A172 (cell line): ENCODE measurements at places on chromosomes 3 and 15. TPM values are rescaled to one million over a fixed set of nuclear protein-coding genes. Genes with fewer than 3 reads are reported as not detected.
A peak's percentile ranks its signal among the peaks of the same experiment; 100 is the strongest.

- no peak for DNase-seq
These were observed 37.2 kb downstream of the TIGIT start for GRCh38 chr3:114331007-114331406.

GRCh38 chr3:45280232-45280631 lies 54.1 kb upstream of the TMEM158 start:
- DNase-seq: no peak

DNA sequence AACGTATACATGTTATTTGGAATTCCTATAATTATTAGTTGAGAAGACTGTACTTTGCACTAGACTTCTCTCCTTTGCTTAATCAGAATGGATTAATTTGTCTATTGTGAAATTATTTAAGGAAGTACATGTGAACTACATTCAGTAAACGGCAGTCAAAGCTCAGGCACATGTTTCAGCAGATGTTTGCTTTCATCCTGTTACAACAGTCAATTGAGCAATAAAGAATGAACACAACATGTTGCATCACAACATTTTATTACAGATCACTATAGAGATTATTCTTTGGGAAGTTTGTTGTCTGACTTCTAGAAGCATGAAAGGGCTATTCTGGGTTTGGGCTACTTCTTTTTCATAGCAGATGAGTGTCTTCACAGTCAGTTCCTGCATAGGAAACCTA lies 39.2 kb downstream of the RAB27A start:
- no peak for DNase-seq

DNA sequence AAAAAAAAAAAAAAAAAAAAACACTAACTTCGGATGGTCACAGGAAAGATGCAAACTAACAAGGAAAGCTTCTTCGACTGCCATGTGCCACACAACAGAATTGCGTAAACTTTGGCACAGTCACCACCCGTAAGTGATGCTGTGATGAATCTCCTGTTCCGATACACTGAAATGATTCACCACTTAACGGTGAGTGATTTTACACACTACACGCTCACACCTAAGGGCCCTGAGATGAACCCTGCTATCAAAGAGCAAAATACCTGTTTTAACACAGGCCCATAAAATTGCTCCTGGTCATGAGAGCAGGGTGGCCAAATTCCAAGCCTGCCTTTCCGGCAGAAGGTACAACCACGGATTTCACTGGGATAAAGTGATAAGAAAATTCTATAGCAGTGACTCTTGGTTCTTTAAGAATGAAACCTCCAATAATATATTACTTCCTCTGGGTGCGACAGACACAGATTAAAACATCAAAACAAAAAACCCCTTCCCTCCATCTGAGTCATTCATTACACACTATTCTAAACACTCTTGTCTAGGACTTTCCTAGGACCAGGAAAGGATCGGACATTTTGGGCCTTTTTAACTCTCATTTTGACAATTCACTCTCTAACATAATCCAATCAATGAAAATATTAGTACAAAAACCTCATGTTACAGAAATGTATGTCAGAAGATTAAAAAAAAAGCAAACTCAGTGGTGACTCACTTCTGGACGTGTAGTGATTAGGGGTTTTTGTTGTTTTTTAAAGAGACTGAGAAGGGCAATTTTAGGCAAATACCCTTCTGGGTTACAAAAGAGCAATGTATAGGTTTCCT lies 28.3 kb downstream of the LRIG1 start:
- DNase-seq: peak; percentile 87

DNA sequence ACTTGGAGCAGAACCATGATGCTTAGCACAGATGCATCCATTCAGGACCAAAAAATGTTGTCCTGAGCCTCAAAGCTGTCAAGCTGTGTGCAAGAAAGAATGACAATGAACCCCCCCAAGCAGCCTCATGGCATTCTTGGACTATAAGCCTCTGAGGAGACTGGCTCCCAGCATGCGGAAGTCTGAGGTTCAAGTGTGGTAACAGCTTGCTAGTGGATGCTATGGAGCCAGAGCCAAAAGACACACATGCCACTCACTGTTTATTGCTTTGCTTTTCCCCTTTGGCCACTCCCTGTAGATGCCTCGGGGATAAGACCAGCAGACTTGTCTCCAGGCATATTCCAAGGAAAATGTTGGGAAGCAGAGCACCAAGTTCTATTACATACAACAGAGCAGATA lies 38.2 kb upstream of the SNRK start:
- no peak for DNase-seq

- DNase-seq: no peak
These were observed 31.7 kb downstream of the SLC4A7 start for GRCh38 chr3:27452368-27453090.

DNA sequence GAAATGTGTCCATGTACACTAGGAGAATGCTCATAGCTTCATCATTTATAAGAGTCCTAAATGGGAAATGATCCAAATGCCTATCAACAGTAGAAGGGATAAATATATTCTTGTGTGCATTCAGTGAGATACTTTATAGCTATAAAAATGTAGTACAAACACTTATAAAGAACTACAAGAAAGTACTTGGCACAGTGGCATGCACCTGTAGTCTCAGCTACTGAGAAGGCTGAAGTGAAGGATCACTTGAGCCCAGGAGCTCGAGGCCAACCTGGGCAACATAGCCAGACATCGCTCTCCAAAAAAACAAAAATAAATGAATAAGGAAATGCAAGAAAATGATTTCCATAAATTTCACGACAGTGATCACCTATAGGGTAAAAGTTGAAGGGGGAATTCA lies 3.6 kb upstream of the FBXL2 start:
- DNase-seq: no peak

GRCh38 chr15:78810362-78811123 lies 721 bp downstream of the ADAMTS7 start:
- peak; percentile 9 for DNase-seq

- no peak for DNase-seq
These were observed 144.3 kb upstream of the MRPS22 start for GRCh38 chr3:139199421-139200010.

GRCh38 chr3:117117188-117117936 lies 407.8 kb downstream of the TUSC7 start:
- DNase-seq: no peak

DNA sequence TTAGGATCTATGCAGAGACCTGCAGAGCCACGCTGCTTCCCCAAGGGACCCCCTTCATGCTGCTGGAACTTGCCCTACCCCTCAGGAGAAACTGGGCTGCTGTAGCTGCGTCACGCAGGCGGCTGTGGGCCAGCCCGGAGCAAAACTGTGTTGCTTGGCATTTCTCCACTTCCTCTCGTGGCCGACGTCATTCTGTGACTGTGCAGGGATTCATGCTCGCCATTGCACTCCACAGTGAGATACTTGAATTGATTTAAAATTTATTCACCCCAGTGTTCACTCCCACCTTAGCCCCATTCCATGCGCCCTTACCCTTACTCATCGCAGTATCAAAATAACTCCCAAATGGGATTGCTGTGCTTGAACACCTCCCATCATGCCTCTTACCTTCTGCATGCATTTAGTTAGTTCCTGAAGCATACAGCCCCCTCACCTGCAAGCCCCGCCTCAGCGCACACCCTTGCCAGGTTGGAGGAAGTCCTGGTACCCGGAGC lies 45.7 kb downstream of the TMEM44 start:
- peak; percentile 46 for DNase-seq

DNA sequence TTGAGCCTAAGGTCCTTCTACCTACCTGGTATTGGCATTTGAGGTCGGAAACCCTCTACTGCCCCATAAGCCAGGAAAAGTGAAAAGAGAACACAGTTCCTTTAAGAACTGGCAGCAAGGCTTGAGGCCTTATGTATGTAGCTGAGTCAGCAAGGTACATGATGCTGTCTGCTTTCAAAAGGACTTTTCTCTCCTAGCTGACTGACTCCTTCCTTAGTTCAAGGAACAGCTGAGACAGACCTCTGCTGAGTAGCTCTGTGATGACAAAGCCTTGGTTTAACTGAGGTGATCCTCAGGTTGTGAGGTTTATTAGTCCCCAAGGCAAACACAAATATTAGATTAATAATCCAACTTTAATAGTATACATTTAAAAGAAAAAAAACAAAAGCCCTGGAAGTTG lies 45.8 kb downstream of the ADPGK start:
- DNase-seq: no peak

- peak; percentile 72 for DNase-seq
These were observed 88.0 kb downstream of the TTBK2 start for GRCh38 chr15:42832576-42832975.

GRCh38 chr15:69673291-69673881 lies 220.8 kb downstream of the RPLP1 start:
- no peak for DNase-seq

- no peak for DNase-seq
These were observed 53.6 kb upstream of the SNRPA1 start for GRCh38 chr15:101348643-101349042.

DNA sequence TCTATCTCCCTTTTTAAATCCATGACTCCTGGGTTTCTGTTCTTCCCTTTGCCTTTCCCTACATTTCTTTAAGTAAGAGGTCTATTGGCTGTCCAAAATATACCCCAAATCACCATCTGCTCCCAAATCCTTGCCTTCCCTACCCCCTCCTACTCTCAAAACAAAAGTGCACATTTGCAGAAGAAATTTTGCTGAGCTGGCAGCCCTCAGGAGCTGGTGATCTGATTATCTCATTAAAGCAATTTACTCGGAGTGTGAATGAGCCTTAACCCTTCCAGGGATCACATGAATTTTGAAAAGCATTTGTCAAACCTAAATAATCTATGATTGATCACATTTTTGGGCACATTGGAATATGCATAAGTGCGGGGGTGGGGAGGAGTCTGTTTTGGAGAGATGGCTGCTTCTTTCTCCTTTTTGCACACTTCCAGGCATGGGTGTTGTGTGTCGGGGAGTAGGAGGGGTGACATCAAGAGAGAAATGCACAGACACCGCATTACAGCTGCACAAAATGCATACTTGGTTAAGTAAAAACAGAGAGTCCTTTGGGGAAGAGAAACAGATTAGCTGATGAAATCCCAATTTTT lies 892.6 kb downstream of the TUSC7 start:
- DNase-seq: no peak

- no peak for DNase-seq
These were observed 294.3 kb downstream of the LRTM1 start for GRCh38 chr3:54633444-54634121.

GRCh38 chr15:89877083-89877425 lies 16.7 kb downstream of the AP3S2 start:
- DNase-seq: no peak

- no peak for DNase-seq
These were observed 42.1 kb upstream of the NOX5 start for GRCh38 chr15:68972201-68973065.

- no peak for DNase-seq
These were observed 146.8 kb downstream of the SMAD6 start for GRCh38 chr15:66848686-66849392.

- peak; percentile 36 for DNase-seq
These were observed 5.8 kb upstream of the ARPP21 start for GRCh38 chr3:35633332-35634124.

- DNase-seq: no peak
These were observed 103.5 kb upstream of the RPL32 start for GRCh38 chr3:12944849-12945248.

- peak; percentile 59 for DNase-seq
These were observed 20.9 kb upstream of the LARS2 start for GRCh38 chr3:45367453-45367871.

DNA sequence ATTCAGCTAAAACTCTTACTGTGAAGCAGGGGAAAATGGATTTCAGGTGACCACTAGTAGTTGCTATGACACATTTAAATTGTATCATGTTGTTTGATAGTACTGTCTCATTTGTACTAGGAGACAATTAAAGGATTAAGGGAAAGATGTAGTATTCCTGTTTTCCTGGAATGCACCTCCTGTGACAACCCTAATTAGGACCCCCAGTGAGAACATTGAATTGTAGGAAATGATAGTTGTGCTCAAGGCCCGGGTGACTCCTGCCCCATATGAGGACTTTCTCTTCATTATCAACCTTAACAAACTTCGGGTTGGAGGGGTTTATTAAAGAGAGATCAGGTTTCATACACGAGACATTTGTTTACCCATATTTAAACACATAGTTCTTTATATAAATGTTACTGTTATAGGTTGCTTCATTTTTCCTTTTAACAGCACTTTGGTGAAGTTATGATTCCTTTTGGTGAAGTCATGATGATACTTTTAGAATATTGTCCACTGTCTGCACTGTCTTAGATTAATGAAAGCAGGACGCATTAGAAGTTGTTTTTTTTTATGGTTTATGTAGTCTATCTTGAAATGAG lies 392.6 kb upstream of the NAALADL2 start:
- DNase-seq: no peak

DNA sequence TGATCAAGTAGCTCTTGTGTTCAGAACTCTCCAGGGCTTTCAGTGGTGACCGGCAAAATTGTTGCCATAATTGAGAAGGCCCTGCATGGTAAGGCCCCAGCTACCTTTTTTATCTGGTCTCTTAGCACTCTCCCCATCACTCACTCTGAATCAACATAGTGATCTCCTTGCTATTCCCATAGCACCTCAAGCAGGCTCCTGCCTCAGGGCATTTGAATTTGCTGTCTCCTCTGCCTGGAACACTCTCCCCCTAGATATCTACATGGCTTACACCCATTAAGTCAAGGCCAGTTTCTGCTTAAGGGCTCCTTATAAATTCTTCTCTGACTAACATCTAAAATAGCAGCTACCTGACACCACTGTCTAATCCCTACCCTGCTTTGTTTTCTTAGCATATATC lies 3.3 kb upstream of the ARID3B start:
- DNase-seq: no peak

- DNase-seq: no peak
These were observed 3.3 kb downstream of the OXTR start for GRCh38 chr3:8766148-8766547.

DNA sequence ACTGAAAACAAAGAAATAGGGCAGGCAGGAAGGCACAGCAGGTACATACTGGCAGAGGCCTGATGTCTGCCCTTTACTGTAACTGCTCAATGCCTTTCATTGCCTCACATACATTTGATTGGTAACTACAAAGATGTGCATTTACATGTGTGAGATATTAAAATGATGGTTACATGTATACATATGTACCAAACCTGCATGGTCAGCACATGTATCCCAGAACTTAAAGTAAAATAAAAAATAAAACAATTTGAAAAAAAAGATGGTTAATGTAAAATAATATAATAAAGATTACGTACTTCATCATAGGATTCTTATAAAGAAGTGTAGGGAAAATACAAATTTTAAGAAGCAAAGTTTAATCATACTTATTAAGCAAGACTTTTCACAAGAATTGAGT lies 15.1 kb downstream of the SSR3 start:
- no peak for DNase-seq

- no peak for DNase-seq
These were observed 12.1 kb downstream of the NR2C2 start for GRCh38 chr3:14959359-14959943.

Gene SLC22A14
- not detected in 2 replicates for total RNA-seq

Gene ANKDD1A
- 5.9 and 15.7 TPM in 2 replicates for total RNA-seq

Gene GPR160
- total RNA-seq: 1.9 and 2.7 TPM in 2 replicates

Gene CHST13
- 0.26 TPM in 1 of 2 replicates, not detected in the other for total RNA-seq

Gene UMPS
- 55.5 and 84.5 TPM in 2 replicates for total RNA-seq

Gene NEK10
- 8.4 and 11.5 TPM in 2 replicates for total RNA-seq

Gene CCDC12
- 21.1 and 32.5 TPM in 2 replicates for total RNA-seq
